ENCODE measurements at places on chromosomes 2 and 18. TPM values are rescaled to one million over a fixed set of nuclear protein-coding genes. Genes with fewer than 3 reads are reported as not detected.

DNA sequence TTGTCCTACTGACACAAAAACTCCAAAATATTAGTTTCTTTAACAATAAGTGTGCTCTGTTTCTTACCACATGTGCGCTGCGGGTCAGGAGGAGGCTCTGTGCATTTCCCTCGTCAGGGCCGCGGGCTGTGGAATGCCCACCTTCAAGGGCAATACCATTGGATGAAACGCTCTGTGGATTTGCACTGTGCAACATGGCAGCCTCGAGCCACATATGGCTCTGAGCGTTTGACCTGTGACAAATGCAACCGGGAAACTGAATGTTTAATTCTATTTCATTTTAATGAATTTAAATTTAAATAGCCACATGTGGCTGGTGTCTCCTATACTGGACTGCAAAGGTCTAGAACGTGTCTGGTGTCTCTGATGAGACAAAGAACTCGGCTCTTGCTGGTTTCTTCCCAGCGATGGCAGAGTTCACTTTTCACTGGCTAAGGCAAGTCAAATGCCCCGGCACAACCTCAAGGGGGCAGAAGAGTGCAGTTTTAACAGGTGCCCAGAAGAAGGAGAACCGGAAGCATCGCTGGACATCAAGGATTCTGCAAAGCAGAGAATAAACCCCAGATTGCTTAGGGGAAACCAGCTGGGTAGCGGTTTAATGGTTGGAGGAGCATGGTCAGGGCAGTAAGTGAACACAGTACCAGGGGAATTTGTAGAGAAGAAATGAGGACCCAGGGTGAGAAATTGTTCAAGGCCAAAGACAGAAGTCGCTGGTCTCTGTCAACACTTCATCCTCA is 37.0 kb upstream of the TMEM18 start:
- DNase-seq: peak; percentile 69

- DNase-seq: no peak
Measured at GRCh38 chr2:54691445-54692135, 31.9 kb upstream of the EML6 start.

DNA sequence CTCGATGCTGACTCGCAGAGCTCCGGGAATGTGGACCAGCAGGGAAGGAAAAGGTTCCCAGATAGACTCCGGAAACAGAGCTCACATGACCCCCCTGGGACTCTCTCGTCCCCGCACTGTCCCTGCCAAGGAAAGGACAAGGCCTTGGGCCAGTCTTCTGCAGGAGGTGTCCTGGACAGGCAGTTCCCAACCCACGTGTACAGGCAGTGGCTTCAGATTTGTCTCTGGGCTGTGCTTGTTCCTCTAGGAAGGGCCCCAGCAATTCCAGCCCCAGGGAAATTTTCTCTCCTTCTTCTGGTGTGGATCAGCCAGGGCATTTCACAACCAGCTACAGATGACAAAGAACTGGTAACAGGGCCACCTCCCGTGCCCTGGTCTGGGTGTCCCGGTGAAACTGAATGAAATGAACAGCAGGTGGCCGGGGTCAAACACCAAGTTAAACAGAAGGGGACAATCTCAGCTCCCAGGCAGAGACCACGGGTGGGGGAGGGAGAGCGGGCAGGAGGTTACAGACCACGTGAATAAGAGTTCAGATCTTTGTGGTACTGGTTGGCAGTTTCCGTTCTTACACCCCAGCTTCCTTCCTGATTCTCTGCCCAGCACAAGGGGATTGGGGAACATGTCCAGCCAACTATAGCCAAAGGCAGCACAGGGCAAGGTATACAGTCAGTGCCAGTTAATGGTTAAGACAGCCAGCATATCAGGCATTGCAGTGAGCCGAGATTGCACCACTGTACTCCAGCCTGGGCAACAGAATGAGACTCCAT is 52.2 kb upstream of the CAB39 start:
- DNase-seq: no peak

- DNase-seq: no peak
Measured at GRCh38 chr2:225534697-225535096, 135.2 kb downstream of the NYAP2 start.

GRCh38 chr2:105371156-105371555 is 27.7 kb downstream of the FHL2 start:
- DNase-seq: no peak

- no peak for DNase-seq
Measured at GRCh38 chr2:101951296-101951695, 40.5 kb upstream of the IL1R2 start.

DNA sequence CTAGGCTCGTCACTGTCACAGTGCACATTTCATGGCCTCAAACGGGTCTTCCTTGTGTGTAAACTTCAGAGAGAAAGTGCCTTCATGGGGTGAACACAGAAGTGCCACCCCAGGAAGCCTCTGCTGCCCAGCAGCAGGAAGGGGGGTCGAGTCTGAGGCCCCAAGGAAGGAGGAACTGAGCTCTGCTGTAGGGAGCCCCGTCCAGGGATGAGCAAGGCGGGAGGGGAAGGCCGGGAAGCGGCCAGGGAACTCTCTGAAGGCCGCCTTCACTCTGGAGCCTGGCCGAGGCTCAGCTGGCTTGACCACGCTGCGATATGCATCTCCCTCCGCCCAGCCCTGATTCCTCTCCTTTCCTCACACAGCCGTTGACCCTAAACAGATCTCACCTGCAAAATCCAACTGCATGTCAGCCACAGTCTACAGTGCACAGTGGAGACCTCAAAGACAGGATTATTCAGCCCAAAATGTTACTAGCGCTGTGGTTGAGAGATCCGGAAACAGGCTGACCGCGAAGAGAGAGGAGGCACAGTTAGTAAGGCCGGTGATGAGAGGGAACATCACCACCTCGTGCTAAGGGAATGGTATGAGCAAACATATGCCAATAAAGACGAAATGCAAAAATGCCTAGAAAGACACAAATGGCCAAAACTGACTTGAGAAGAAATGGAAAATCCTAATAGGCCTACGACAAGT is 34.2 kb upstream of the CTDP1 start:
- no peak for DNase-seq

- no peak for DNase-seq
Measured at GRCh38 chr2:238162251-238162845, 3.6 kb downstream of the ERFE start.

DNA sequence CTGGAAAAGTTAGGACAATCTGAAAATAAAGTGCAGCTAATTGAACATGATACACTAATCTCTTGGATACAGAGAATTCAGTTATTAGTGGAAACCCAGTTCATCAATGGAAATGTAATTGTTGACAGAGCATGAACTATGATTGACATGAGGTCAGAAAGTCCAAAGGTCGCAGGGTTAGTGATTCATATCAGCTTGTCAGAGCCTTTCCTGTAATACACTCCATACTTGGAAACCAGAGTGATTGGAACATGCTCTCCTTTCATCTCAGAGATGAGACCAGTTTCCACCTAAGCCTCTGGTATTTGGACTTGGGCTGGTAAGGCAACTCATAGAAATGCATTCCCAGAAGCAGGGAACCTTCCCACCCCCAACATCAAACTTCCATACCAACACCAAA is 8.5 kb upstream of the NCKAP5 start:
- DNase-seq: no peak

GRCh38 chr2:238267341-238267710 is 21.1 kb downstream of the PER2 start:
- DNase-seq: no peak

DNA sequence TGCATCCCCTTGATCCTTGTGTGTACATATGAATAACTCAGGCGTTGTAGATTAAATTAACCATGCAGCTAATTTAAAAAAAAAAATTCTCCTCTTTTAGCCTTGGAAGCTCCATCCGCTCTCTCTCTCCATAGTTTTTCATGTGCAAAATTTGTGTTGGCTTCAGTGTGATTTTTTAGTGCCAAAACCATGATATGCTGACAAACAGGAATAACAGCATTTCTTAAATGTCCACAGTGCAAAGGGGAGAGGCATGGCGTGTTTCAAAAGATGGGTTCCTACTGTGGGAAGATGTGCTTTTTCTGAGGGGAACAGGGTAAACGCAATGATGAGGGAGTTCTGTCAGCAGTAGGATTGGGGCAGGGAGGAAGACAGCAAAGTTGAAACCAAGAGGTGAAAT is 247.0 kb downstream of the ICOS start:
- DNase-seq: no peak

- DNase-seq: no peak
Measured at GRCh38 chr18:32277549-32277948, 87.7 kb downstream of the MEP1B start.

- no peak for DNase-seq
Measured at GRCh38 chr2:20509301-20509769, 62.5 kb downstream of the RHOB start.

DNA sequence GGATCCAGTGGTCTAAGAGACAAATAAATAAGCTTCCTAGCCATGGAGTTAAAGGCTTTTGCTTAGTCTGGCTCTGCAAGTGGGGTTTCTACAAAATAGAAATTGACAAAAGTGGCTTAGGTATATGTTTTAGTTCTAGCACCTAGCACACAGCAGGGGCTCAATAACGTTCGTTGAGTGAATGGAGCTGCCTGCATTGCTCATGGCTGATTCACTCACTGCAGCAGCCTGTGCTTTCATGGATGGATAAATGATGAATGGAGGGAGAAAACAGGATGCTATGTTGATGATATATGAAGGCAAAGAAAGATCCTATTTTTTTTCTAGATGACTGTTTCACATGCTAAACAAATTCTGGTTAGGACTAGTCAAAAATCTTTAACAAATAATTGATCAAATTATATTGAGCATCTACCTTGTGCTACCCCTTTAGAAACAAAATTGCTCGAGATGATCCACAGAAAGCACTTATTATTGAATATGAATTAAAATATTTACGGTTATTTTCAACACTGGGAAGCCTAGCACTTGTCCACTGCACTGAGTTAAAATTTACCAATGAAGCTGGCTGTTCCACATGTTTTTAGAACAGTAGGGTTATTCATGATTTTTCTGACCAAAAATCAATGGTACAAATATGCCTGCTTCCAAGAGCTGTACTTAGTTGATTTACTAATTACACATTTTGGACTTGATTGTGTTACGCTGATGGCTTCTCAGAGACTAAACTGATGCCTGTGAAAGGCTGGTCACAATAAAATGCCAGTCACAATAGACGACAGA is 39.6 kb downstream of the HDHD2 start:
- no peak for DNase-seq

GRCh38 chr18:73355121-73355520 is 487.3 kb upstream of the NETO1 start:
- DNase-seq: no peak

DNA sequence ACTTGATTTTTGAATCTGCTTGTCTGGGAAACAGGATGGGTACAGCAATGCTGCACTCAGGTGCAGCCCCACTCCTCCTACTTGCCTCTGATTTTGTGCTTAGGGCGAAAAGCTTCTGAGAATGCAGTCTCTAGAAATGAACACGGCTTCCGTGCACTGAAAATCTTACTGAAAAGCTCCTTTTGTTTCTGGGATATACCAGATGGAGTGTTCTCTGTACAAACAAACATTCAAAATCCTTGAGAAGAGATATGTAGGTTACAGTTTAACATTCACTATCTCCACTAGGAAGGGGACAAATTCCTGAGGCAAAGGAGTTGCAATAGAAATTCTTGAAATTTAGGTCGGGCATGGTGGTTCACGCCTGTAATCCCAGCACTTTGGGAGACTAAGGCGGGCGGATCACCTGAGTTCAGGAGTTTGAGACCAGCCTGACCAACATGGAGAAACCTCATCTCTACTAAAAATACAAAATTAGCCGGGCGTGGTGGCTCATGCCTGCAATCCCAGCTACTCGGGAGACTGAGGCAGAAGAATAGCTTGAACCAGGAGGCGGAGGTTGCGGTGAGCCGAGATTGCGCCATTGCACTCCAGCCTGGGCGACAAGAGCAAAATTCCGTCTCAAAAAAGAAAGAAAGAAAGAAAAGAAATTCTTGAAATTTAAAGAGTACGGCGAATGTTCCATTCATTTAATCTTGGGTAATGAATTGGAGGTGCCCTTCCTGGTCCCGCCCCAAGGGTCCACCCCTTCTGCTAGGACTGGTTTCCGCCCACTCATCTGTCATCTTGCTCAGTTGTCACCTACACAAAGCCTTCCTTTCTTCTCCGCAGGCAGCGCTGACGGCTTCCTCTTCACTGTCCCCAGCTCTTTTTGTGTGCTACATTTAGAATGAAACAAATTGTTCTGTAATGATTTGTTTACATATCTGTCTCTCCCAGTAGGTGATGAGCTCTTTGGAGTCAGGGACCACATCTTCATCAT is 92.4 kb downstream of the SOCS6 start:
- DNase-seq: peak; percentile 12

GRCh38 chr2:33000986-33001385 is 54.2 kb downstream of the LTBP1 start:
- DNase-seq: no peak

DNA sequence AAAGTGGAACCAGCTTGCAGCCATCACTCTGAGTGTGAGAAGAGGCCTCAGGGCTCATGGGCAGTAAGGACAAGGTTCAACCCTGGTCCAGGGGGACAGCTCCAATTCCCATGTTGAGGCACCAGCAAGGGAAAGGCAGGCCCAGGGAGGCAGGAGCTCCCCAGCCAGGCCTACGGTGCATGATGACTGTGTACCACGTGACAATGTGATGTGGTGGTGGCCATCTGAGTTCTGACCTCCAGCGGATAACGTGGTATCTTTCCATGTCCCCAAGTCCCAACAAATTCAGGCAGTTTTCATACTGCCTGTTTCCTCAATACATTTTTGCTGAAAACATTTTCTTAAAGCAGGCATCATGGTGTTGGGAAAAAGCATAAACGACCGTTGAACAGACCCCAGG is 36.1 kb upstream of the COL6A3 start:
- no peak for DNase-seq

GRCh38 chr2:99854236-99854852 is 288.0 kb downstream of the AFF3 start:
- no peak for DNase-seq

DNA sequence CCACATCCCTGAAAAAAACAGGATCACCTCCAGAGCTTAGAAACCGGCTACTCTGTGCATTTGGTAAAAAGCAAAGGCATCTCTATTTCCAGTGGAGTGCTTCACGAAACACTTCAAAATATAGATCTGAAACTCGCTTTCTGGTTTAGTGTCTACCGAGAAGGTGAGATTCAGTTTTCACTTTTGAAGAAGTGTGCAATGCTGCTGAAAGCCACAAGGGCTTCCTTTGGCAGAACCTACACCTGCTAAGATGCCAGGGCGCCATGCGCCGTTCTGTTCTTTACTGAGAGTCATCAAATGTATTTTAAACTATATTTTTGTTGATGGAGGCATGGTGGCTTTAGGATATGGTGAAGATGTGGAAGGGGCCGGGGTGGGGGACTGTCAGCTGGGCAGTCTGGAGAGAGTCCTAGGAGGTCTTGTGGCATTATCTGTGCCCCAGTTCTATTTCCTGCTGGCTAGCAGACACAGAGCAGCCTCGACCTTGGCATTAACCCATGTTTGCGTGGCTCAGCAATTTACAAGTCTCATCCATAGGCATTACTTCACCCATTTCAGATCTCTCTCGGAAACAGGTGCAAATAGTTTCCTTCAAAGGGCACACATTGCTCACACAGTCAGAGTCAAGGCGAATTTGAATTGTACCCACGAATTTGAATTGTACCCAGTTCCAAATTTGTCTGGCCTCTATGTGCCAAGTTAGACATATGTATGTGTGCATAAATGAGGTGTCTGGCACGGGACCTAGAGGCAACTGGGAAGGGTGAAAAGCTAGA is 46.7 kb upstream of the KCNF1 start:
- DNase-seq: no peak

Gene THSD7B
- 3.1 TPM for total RNA-seq

Gene C2orf81
- 3.6 TPM for total RNA-seq

Gene GREB1
- total RNA-seq: 31.9 TPM

Gene DNER
- total RNA-seq: 3.7 TPM

Gene B4GALT6
- 56.6 TPM for total RNA-seq

Gene NEUROD1
- 0.11 TPM for total RNA-seq

Gene PROKR1
- 4.4 TPM for total RNA-seq

Gene GCA
- total RNA-seq: 42.1 TPM

Gene LIMS4
- 1.1 TPM for total RNA-seq

Gene IL36RN
- total RNA-seq: not detected

Gene HOXD3
- total RNA-seq: not detected

Gene CASP8
- total RNA-seq: 4.4 TPM
